ENCODE measurements at places on chromosomes 3 and 15.

DNA sequence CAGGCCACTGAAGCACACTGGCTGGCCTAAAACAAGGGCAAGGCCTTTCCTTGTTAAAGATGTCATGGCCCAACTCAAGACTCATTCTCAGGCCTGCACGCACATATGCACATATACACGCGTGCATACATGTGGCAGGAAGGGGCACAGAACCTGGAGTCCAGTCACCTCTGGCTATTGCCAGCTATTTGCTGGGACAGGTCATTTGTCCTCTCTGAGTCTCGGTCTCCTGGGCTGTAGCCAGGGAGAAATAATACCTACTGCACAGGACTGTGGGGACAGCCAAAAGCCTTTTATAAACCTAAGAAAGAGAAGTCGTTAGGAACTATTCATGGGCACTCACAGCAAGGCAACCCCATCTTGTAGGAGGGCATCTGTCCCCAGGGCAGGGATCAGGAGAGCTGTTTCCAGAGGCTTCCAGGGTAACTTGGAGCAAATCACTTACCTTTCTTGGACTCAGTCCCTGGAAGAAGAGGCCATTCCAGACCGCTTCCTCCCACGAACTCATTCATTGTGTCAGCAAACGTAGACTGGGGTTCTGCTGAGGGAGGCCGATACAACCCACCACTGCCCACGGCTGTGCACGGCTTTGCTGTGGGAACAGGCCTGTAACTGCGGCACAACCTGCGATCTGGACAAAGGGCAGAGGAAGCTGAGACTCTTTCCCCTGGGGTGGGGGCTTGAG lies 41.1 kb upstream of the RHO start:
- DNase-seq, result no peak

DNA sequence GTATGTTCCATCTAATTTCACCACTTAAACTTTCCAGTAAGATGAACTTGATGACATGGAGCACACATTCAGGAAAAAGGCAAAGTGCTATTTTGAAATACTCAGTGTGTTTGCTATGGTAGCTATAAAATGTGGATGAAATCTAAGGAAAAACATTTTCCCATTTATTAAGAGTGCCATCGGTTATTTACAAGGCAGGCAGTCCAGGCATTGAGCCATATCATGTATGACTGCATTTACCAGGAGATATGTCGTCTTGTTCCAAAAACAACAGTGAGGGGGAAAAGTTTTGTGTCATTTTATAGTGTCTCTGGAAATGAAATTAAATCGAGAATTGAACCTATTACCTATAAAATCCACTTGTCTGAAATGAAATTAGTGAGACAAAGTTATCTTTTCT lies 13.7 kb downstream of the ANXA2 start:
- no peak for DNase-seq

- DNase-seq, result no peak
Measured at GRCh38 chr15:70505411-70505919, 257.9 kb downstream of the UACA start.

DNA sequence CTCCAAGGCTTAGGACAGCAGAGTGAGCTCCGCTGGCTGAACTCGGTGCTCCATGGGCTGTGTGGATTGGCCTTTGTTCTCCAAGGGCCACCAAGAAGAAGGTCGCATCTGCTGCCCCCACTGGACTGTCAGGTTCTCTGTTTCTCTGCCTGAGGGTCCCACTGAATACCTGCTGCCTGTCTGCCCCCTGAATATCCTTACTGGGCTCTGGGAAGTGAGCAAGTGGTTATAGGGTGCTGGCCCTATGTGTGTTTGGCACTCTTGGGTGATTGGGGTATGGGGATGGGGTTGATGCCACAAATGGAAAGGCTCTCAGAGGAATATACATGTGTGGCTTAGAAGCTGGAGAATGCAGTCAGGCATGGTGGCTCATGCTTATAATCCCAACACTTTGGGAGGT lies 82.3 kb downstream of the THSD4 start:
- DNase-seq, result no peak

DNA sequence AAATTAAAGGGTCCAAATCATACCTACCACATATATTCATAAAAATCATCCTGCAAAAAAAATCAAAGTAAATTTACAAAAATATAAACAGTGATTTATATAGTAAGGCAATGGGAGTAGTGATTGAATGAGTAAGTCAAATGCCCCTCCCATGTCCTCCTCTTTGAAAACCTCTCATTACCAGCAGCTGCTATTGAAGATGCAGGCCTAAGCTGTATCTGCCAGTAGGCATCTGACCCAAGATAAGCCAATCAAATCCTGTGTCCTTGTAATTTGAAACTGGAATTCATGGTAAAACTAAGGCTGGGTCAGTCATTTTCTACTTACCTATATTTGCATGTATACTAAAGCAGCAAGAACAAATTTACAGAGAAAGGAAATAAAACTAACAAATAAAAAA lies 60.4 kb upstream of the POU1F1 start:
- DNase-seq, result peak; percentile 8

DNA sequence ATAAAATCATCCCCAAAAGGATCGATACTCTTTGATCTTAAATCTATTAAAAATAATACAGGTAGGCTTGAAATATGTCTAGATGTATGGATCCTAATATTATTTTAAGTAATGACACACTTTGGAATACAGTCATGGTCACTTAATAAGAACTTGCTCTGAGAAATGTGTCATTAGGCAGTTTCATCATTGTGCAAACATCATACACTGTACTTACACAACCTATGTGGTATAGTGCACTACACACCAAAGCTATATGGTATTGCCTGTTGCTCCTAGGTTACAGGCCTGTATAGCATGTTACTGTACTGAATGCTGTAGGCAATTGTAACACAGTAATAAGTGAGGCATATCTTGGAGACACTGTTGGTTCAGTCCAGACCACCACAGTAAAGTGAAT lies 307.1 kb downstream of the RAP2B start:
- no peak for DNase-seq

DNA sequence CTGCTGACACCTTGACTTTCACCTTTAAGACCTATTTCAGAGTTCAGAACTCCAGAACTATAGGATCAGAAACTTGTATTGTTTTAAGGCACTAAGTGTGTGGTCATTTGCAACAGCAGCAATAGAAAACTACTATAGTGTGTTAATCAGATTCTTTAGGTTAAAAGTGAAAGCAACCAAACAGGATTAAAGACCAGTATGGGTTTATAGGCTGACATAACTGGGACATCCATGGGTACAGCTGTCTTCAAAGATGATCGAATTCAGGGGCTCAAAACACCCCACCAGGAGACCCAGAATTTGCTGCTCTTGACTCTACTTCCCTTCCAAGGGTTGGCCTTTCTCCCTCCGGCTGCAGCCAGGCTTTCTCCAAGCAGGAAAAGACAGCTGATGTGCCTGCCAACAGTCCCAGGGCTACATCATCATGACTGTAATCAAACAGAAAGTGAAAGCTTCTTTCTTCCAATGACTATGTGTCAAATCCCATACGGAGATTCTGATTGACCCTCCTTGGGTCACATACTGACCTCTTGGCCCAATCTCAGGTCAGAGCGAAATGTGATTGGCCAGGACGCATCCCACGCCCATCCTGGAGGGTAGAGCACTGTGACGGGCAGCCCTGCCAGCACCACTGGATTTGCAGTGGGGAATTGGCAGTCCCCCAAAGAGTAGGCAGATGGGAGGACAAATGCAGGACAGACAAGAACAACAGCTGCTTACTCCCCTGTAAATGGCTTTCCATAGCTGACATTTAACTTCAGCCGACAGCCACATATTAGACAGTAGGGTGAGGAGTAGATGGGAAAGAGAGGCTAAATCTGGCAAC lies 51.4 kb upstream of the RNF7 start:
- peak; percentile 77 for DNase-seq

- no peak for DNase-seq
Measured at GRCh38 chr3:44021651-44022594, 219.8 kb upstream of the TOPAZ1 start.

DNA sequence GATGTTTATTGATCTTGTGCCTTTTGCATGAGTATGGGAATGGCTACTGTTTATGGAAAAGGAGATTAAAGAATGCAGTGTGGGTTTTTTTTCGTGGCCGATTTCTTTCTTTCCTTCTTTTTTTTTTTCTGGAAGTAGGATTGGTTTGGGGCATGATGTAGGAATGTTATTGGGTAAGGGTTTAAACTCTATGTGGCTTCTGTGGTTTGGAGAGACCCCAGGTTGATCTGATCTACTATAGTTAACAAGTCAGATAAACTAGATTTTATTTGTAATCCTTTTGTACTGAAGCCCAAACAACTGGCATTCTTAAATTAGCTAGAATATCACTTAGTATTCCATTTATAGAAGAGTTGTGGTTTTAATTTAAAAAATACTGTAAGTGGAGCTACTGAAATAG lies 304.8 kb downstream of the LPP start:
- DNase-seq, result no peak

GRCh38 chr3:46183330-46183729 lies 24.8 kb downstream of the CCR1 start:
- no peak for DNase-seq

- DNase-seq, result no peak
Measured at GRCh38 chr3:57069503-57069902, 9.0 kb downstream of the SPATA12 start.

DNA sequence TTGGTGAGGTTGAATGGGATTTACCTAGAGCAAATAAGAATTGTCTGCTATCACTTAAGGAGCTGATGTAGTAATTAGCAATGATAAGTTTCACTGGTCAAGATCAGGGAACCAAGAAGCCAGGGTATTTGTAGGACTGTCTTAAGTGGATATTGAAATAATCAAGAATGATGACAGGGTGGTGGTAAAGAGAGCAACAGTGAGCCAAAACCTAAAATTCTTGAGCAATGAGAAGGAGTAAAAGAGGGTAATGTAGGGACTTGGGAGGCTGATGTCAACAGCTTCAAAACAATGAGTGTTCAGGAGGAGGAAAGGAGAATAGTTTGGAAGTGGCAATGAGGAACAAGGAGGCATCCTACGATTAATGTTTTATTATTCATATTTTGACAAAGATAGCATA lies 31.5 kb upstream of the SLC2A2 start:
- no peak for DNase-seq

DNA sequence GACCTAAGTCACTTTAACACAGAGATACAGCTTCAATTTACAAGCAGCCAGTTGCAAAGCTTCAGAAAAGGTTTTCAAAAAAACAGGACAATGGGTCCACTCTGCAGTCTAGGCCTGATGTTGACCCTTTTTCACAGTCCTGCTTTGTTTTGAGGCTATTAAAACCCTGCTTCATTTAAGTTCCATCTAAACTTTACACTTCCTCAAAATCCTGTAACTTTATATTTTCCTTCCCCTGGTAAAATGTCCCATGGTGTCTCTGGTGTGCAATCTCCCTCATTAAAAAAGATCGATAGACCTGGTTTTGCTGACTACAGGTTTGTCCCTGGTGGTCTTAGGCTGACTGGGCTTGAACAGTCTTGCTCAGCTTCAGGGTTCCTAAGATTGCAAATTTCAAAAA lies 5.1 kb upstream of the RPL14 start:
- no peak for DNase-seq

DNA sequence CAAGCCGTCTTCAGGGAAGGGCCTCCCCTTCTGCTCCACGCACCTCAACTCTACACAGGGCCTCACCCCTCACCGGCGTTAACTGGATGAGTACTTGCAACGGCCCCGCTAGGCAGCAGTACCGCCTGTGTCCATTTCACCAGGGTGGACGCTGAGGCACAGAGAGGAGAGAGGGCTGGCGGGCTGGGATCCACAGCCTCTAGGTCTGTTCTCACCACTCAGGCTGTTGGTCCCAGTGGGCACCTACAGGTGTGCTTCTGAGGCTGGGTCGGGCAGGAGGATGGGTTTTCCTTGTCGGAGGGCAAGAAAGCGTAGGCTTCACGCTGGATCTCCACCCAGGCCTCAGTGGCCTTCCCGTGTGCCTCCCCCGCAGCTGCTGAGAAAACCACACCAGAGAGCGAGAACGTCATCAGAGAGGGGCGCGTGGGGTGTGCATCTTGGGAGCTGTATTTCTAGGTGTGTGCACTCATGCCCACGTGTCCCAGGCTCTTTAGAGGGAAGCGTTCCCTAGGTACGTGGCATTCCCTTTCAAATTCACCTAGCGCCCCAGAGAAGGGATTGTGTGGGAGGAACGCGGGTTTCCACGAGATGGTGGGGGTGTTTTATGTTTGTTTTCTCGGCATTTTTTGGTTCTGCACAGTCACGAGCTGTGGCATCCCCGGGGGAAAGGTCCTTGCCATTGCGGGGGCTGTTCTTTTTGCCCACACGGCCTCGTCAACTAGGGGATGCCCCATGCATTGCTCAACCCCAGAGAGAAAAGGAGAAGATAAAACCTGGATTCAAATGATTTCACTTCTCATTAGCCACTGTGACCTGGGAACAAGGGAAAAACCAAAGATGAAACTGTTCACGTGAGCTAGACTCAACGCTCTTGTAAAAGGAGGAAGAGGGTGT lies 67.7 kb downstream of the MGLL start:
- no peak for DNase-seq

DNA sequence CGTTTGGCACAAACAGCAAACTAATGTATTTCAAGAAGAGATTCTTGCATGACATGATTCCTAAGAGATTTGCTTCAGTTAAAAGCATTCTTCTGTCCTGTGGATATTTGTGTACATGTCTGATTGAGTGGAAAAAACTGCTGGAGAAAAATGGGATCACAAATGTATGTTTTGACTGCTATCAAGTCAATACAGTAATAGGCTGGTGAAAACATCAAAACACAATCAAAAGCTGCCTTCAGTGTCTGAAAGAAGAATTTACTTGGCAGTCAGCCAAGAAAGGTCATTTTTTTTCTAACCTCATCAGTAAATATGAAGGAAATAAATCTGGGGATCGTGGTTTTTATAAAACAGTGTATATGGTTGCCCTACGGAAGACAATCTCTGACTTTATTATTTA lies 1214.8 kb downstream of the NSUN3 start:
- peak; percentile 14 for DNase-seq

DNA sequence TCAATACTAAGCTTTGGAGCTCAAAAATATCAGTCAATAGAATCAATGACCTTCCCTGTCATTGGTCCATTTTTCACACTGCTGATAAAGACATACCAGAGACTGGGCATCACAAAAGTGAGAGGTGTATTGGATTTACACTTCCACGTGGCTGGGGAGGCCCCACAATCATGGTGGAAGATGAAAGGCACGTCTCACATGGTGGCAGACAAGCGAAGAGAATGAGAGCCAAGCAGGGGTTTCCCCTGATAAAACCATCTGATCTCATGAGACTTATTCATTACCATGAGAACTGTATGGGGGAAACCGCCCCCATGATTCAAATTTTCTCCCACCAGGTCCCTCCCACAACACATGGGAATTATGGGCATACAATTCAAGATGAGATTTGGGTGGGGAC lies 81.9 kb downstream of the ANXA2 start:
- DNase-seq, result no peak
